Naive thymus-derived CD4-positive, alpha-beta T cell (primary cell): ENCODE measurements at places on chromosomes 5 and 9.

DNA sequence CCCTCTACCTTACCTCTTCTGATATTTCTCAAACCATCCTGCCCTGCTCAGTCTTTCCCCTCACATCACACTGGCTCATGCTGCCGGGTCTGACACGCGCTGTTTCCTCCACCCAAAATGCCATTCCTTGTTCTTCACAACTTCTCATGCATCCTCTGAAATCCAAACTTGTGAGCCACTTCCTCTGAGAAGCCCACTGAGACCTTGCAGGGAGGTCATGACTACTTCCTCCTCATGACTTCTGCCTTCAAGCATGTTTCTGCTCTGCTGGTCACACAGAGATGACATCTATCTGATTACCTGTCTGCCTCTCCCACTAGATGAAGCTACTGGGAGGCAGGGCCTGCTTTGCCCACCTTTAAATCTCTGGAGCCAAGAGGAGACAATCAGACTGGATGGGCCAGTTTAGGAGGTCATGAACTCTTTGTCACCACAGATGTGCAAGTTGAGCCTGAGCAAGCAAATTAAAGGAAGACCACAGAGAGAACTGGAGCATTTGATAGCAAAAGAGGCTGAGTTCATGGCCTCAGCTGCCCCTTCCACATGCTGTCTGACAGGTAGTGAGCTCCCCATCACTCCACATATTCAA lies 119.8 kb upstream of the TBC1D2 start:
- no peak for DNase-seq
- no peak overlapping the region for H3K27ac ChIP-seq
- no peak overlapping the region for H3K4me3 ChIP-seq
- H3K27me3 ChIP-seq = no peaks in the 10 kb centered on the region
- no peaks in the 10 kb centered on the region for H3K4me1 ChIP-seq

DNA sequence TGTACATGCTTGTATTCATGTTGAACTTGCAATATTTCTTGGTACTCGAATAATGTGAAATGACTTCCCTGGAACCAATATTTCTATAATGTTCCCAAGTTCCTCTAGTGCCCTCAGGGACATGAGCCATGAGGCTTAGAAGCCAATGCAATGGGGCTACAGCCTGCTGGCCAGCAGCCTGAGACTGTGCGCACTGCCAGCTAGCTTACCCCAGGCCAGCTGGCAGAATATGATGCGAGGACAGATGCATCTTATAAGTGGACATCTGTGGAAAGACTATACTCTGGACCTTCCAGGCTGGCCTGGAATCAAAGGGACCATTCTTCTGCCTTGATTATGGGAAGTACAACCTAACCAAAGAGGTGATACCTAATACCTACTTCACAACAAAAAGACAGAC lies 1862.0 kb upstream of the ACO1 start:
- no peak overlapping the region for H3K4me3 ChIP-seq
- DNase-seq = no peak
- no peaks in the 10 kb centered on the region for H3K36me3 ChIP-seq
- H3K4me1 ChIP-seq = no peaks in the 10 kb centered on the region
- H3K27ac ChIP-seq = no peak overlapping the region

- H3K4me3 ChIP-seq = no peak overlapping the region
- DNase-seq = no peak
- no peaks in the 10 kb centered on the region for H3K27me3 ChIP-seq
- H3K36me3 ChIP-seq = no peaks in the 10 kb centered on the region
- no peaks in the 10 kb centered on the region for H3K4me1 ChIP-seq
These were observed 96.9 kb downstream of the CWC27 start for GRCh38 chr5:64865662-64866061.

DNA sequence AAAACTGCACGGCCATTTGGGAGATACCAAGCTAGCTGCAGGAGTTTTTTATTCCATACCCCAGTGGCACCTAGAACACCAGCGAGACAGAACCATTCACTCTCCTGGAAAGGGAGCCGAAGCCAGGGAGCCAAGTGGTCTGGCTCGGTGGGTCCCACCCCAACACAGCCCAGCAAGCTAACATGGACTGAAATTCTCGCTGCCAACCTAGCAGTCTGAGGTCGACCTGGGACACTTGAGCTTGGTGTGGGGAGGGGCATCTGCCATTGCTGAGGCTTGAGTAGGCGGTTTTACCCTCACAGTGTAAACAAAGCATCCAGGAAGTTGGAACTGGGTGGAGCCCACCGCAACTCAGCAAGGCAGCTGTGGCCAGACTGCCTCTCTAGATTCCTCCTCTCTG lies 108.9 kb upstream of the CHD1 start:
- no peaks in the 10 kb centered on the region for H3K36me3 ChIP-seq
- peak overlapping the region; percentile 47 for H3K4me3 ChIP-seq
- H3K4me1 ChIP-seq = peaks cover 30% of the 10 kb centered on the region
- H3K27ac ChIP-seq = peak overlapping the region; percentile 32
- peak; percentile 84 for DNase-seq
- no peaks in the 10 kb centered on the region for H3K27me3 ChIP-seq
